ENCODE measurements at places on chromosomes 7 and 10.

DNA sequence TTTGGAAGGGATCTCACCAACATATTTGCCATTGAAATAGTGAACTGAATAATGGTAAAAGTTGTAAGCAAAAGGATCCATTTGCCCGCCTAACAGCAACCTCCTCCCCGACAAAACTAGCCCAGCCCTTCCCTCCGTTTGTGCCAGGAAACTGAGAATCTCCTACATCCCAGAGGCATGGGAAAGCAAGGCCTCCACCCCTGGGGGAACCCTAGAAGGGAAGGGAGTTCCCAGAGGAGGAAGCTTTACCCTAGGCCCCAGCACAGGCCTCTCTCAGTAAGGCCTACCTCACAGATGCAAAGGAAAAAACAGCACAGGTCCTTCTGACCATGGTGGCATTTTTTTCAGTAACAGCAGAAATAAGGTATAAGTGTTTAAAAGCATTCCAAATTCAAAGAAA, 229.7 kb downstream of the ELMO1 start:
- ATAC-seq, result no peak

- ATAC-seq, result no peak
Observed at GRCh38 chr10:97069576-97070362, 116.0 kb downstream of the SLIT1 start.

GRCh38 chr10:31142026-31142425, 110.4 kb upstream of the ZNF438 start:
- peak; percentile 68 for ATAC-seq

- no peak for ATAC-seq
Observed at GRCh38 chr7:141416650-141417270, 134.4 kb upstream of the AGK start.

- ATAC-seq, result peak; percentile 30
Observed at GRCh38 chr10:55019439-55019838, 218.4 kb upstream of the PCDH15 start.

DNA sequence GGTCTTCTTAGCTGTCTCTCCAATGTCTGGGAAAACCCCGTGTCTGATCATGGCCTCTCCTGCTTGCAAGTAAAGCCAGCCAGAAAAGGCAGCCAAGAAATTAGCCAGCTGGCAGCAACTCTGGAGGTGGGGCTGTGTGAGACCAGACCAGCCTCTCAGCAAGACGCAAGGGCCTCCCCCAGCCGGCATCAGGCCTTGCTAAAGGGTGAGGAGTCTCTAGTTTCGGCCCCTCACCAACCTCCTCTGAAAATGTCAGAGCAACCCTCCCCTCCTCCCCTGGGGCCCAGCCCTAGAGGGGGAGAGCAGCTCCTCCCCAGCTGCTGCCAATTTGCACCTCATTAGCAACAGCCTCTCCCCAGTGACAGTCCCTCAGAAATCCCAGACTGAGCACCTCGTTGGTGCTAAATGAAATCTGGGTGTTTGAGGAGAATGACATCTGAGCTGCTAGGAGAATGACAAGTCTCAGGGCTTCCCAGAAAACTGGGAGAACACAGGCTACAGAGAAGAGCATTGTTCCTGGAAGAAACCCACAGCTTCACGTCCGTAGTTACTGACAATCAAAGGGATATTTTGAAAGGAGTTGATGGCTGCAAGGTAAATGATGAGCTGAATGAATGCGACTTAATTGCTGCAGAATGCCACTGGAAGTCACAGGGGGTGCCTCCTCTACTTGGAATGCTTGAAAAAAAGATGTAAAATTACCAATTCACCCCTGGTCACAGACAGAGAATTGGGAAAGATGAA, 25.9 kb downstream of the DGKI start:
- peak; percentile 89 for ATAC-seq

- no peak for ATAC-seq
Observed at GRCh38 chr10:67618116-67618515, 77.9 kb downstream of the CTNNA3 start.

GRCh38 chr10:100827819-100828737, 82.7 kb downstream of the PAX2 start:
- ATAC-seq, result peak; percentile 65

- no peak for ATAC-seq
Observed at GRCh38 chr10:70186571-70186970, 16.3 kb upstream of the SAR1A start.

- ATAC-seq, result no peak
Observed at GRCh38 chr7:27527348-27527714, 135.4 kb downstream of the HIBADH start.

GRCh38 chr10:66336791-66337190, 589.0 kb upstream of the LRRTM3 start:
- no peak for ATAC-seq

Measured in SK-N-SH treated with all-trans-retinoic acid at 6 μM for 48 hours (cell line).